ENCODE measurements at places on chromosomes 7 and 10.

GRCh38 chr10:7243873-7244272, 167.0 kb downstream of the SFMBT2 start:
- DNase-seq: no peak

GRCh38 chr7:129750091-129750490, 138.6 kb downstream of the NRF1 start:
- DNase-seq: no peak

- DNase-seq: no peak
Measured at GRCh38 chr10:91564508-91564907, 68.4 kb downstream of the PPP1R3C start.

- no peak for DNase-seq
Measured at GRCh38 chr10:120421250-120421649, 35.8 kb upstream of the PLPP4 start.

DNA sequence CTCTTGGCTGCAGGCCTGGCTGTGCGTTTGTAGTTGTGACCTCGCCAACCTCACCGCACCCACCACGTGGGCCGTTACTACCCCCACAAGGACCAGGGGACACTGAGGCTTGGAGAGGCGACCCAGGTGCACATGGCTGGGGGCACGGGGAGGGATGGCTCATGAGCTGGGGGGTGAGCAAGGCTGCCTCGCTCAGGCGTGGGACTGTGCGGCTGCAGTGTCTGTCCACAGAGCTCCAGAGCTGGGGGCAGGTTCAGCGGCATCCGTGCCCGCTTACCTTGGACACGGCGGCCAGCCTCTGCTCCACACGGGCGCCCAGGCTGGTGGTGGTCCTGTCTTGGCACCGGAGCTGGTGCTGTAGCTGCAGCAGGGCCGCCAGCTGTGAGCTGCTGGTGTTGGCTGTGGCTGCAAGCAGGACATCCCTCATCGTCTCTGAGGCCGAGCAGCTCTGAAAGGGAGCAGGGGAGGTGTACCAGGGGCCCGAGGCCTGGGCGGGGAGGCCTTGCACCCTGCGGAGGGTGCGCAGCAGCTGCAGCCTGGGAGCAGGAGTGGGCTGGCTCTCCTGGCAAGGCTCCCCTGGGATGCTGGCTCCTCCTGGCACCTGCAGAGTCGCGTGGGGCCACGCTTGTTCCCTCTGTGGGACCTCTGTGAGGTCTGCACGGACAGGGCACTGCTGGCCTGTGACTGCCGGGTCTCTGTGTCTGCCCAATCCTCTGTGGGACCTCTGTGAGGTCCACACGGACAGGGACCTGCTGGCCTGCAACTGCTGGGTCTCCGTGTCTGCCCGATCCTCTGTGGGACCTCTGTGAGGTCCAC, 60.0 kb upstream of the NKX6-2 start:
- DNase-seq: no peak

- DNase-seq: no peak
Measured at GRCh38 chr7:98630149-98630548, 13.1 kb downstream of the NPTX2 start.

DNA sequence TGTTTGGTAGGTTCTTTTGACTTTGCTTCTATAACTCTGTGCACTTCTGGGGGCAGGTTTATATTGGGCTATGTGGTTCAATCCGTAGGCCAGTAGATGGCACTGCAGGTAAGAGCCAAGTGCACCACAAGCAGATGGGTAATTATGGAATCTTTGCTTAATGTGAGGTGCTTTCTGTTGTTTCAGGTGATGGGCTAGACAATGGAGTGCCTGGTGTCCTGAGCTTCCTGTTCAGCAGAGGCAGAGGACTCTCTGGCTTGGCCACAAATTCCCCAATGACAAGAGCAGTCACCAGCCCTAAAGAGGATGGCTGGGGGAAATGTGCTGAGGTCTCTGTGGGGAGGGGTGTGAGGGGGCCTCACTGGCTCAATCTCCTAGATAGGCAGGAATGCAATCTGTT, 455.0 kb downstream of the CCSER2 start:
- no peak for DNase-seq

- no peak for DNase-seq
Measured at GRCh38 chr7:31092606-31093005, 40.5 kb downstream of the ADCYAP1R1 start.

GRCh38 chr10:78408671-78409472, 375.2 kb downstream of the RPS24 start:
- no peak for DNase-seq

GRCh38 chr7:74405191-74405898, 48.4 kb upstream of the GTF2IRD1 start:
- DNase-seq: no peak

- DNase-seq: no peak
Measured at GRCh38 chr10:23230582-23230981, 38.5 kb downstream of the PTF1A start.

DNA sequence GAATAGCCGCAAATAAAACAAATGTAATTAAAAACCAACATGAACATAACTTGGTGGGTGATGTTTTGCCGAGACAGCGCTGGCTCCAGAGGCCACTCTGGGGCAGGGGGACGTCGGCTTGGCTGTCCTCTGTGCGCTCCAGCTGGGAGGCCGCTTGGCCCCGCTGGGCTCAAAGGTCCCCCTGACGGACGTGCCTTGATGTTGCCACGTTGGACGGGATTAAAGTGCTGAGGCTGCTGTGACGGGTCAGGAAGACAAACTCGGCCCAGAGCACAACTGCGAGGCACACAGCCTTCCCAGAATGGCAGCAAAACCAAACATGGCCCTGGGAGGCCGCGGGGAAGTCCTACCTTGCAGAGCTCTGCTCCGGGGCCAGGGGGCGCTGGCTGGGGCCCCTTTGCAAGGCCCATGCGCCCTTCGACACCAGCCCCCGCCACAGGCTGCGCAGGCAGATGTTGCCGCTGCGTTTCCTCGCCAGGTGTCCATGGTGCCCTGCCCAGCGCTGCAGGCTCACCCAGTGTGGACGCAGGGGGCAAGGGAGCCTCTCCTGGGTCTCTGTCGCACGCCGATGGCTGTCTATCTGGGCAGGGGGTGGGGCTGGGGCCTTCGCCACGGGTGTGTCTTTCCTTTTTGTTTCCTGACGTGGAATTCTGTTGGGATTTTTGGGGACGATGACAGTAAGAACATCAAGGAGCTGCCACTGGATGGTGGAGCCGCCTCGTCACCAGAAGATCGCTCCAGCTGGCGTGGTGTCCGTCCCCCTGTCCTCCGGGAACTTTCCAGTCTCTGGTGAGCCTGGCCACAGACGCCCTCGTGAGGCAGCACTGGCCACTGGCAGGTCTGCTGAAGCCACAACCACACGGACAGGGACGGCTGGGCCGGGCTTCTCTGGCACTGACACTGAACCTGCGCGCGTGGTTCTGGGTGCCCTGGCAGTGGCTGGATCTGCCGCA, 99.6 kb upstream of the DIP2C start:
- no peak for DNase-seq

Data from bone marrow (tissue), 2 donors.